CD4-positive, alpha-beta T cell treated with Interleukin-4 for 4 hours (primary cell): ENCODE measurements at places on chromosomes 13 and 19.

GRCh38 chr19:7063339-7063738, 4.9 kb upstream of the MBD3L3 start:
- DNase-seq, result no peak

DNA sequence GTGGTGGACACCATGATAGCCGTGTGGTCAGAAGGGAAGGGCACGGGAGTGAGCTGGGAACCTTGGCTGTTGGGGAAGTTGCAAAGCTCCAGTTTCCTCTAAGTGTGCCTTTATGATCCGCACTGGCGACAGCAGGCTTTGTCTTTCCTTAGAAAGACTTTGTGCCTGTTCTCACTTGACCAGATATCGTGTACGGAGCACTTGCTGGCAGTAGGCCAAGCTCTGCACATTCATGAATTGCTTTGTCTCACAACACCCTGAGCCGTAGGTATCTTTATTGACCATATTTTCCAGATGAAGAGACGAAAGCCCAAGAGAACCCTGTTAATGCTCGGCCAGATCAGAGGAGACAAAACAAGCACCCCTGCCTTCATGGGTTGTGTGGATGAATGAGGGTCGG, 15.1 kb downstream of the CUL4A start:
- DNase-seq, result no peak

DNA sequence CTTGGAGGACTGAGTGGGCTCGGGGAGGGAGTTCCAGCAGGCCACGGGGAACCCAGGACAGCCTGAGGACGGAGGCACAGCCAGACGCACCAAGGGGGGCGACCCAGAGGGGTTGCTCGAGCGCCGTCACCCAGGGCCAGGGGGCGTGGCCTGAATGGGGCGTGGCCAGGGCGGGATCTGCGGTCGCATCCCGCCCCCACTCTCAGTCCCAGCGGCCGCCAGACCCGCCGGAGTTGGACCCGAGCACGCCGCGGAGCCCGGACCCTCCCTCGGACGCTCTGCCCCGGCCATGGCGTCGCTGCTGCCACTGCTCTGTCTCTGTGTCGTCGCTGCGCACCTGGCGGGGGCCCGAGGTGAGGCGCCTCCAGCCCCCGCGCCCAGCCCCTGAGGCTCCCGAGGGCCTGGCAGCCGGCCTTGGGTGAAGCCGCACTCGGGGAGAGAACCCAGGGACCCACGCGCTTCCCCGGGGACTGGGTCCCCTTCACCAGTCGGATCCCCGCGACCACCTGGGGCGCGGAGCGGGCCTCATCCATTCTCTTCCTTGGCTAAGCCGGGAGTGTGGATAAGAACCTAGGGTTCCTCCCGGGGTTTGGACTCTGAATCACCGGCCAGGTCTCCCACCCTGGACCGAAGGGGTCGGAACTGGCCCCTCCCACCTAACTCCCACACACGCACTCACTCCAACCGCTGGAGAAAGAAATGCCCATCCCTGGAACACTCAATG, at the start of gene CILP2:
Gene CILP2 (plus strand): TSS at position 205 of the 724 bp plus-strand sequence. CDS start 85 bp downstream, at position 290.
- DNase-seq, result no peak

DNA sequence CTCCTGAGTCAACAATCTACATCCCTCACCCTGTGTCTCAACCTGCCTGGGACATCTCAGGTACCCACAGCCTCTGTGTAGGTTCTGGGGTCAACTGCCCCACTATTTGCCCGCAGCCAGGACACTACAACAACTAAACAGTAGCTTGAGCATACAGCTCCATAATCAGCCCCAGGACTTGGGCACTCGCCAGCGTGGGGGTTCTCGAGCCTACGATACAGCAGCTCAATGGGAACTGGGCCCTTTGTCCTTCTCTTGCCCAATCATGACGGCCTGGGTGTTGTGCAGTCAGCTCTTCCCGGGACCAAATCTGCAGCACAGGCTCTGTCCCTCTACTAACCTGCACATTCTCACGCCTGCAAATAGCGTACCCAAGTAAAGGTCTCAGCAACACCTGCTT, 1.3 kb downstream of the ZNF180 start:
- no peak for DNase-seq

GRCh38 chr13:26971990-26972887, 199.4 kb downstream of the USP12 start:
- peak; percentile 4 for DNase-seq

DNA sequence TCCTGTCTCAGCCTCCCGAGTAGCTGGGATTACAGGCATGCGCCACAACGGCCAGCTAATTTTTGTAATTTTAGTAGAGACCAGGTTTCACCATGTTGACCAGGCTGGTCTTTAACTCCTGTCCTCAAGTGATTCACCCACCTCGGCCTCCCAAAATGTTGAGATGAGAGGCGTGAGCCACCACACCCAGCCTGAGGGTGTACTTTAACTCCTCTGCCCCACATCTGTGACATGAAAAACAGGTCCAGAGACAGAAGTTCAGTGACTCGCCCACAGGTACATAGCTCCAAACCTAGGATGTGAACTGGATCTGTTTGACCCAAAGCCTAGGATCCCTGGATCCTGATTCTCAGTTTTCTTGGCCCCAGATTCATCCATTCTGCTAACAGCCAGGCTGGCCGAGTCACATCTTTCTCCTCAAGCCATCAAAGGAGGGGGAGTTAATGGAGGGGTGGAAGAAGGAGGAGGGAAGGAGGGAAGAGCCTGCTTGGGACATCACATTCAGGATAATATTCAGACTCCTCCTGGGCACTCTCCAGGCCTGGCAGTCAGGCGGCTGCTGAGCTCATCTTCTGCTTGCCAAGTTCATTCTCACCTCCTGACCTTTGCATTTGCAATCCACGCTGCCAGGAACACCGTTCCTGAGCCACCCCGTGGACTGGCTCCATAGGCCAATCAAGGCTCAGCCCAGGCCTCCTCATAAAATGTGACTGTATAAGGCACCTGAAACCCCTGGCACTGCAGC, 3.1 kb downstream of the SPC24 start:
- DNase-seq, result no peak

DNA sequence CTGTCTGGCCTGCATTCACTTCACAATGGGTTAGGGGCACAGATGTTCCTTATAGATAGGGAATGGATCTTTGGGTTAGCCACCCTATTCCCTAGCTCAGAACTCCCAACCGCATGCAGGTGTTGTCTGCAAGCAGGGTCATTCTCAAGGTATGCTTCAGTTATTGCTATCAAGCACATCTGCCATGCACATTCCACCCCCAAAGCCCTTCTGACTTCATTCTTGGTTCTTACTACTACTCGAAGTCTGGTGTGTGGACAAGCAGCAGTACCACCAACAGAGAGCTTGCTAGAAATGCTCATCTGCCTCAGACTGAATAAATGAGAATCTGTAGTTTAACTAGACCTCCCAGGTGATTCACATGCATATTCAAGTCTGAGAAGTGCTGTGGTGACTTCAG, 31.3 kb downstream of the SERPINE3 start:
- no peak for DNase-seq

DNA sequence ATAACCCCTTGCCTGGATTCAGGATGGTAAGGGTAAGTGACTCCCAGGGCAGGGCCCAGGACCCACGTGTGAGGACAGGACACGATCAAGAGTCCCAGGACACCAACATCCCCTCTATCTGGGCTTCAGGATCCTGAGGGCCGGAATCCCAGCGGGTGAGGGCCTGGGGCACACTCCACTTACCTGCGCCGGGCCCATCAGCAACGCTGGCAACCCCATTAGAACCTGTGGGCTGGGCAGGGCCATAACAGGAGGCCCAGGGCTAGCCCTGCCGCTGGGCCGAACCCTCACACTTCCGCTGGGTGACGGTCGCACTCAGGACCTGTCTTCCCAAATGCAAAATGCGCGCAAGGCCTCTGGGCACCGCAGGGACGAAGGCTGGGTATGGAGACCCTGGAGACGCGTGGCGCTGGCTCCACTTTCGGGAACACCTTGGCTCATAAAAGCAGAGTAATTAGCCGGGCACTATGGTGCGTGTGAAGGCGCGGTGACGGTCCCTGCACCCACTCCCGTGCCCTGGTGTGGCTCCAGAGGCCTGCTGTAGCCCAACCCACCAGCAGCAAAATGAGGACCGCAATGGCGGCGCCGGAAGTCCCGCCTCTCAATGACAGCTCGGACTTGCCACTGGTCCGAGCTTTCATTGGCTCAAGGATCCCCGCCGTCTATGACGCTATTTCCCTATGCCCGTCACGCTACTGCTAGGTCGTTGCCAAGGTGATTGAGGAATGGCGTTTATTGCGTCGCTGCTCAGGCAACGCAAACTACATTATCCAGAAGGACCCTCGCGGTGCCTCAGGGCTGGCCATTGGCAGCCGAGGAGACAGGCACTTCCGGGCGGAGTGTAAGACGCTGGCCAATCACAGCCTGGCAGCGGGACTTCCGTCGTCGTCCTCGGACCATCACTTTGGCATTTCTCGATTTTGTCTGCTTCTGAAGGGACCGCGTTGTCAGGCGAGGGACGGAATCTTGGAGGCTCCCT, at the start of gene ZNF132:
Gene ZNF132 (minus strand): TSS at position 578 of the 979 bp plus-strand sequence. CDS start 332 bp downstream, at position 246.
- peak; percentile 99 for DNase-seq

DNA sequence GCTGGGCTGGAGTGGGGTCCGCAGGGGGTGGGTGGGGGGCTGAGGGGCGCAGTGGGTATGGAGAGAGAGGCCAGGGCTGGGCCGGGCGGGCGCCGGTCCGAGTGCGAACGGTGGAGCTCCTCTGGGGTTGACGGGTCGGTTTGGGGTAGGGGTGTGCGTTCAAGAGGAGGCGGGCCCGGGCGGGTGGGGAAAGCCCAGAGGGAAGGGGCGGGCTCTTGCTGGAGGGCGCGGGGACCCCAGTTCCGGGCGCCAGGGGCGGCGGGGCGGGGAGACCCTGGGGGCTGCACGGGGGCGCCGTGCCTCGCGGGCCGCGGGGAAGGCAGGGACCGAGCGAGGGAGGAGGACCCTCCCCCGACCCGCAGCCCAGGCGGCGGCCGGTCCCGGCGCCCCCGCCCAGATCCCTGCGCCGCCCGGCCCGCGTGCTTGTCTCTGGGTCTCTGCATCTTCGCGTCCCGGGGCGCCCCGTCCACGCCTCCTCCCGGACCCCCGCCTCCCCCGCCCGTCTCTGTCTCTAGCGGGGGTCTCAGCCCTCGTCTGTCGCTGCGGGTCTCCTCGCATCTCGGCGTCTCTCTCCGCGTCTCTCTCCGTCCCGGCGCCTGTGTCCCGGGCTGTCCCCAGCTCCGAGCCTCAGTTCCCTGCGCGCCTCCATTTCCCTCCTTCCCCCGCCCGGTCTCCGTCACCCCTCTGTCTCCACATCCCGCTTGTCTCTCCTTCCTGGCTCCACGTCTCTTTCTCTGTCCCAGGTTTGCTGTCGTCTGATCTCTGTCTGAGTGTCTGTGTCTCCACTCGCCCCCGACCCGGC, 8.3 kb upstream of the SHISA7 start:
- no peak for DNase-seq

- DNase-seq, result no peak
Observed at GRCh38 chr19:46472592-46472991, 1.2 kb upstream of the PNMA8A start.

GRCh38 chr19:11446652-11447301, 11.3 kb downstream of the PRKCSH start:
- DNase-seq, result no peak

GRCh38 chr13:40017662-40018262, 362.3 kb downstream of the COG6 start:
- DNase-seq, result no peak

GRCh38 chr19:16005925-16006324, 57.1 kb downstream of the OR10H4 start:
- DNase-seq, result no peak

GRCh38 chr19:32388393-32388855, 17.1 kb upstream of the DPY19L3 start:
- no peak for DNase-seq

DNA sequence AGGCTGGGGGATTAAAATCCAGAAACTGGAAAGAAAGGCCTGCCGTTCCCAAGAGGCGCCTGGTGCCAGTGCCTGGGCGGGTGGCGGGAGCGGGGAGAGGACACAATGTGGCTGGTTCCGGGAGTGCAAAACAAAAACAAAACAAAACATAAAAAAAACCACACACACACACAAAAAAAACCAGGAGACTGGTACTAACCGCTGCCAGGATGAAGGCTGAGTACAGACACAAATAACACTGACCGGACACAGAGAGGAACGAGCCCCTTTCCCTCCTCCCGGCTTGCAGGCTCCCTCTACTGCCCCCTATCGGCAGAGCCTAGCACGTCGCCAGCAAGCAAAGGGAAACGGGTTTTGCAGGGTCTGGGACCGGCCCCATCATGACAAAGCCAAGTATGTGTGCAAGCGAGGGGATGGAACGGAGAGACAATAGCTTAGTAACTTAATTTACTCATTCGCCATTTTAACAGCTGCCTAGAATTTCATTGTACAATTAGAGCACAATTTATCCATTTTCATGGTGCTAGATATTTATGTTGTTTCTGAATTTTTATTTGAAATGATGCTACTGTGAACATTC, 17.9 kb upstream of the ZDHHC20 start:
- DNase-seq, result peak; percentile 75

DNA sequence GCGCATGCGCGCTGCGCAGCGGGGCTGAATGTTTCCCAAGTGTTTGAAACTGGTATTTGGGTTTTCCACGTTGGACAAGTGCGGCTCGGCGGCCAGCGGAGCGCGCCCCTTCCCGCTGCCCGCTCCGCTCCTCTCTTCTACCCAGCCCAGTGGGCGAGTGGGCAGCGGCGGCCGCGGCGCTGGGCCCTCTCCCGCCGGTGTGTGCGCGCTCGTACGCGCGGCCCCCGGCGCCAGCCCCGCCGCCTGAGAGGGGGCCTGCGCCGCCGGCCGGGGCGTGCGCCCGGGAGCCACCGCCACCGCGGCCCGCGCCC, at the start of gene ING1:
Gene ING1 (plus strand): TSS at position 59 of the 311 bp plus-strand sequence. CDS start 450 bp downstream, outside the sequence.
- no peak for DNase-seq

DNA sequence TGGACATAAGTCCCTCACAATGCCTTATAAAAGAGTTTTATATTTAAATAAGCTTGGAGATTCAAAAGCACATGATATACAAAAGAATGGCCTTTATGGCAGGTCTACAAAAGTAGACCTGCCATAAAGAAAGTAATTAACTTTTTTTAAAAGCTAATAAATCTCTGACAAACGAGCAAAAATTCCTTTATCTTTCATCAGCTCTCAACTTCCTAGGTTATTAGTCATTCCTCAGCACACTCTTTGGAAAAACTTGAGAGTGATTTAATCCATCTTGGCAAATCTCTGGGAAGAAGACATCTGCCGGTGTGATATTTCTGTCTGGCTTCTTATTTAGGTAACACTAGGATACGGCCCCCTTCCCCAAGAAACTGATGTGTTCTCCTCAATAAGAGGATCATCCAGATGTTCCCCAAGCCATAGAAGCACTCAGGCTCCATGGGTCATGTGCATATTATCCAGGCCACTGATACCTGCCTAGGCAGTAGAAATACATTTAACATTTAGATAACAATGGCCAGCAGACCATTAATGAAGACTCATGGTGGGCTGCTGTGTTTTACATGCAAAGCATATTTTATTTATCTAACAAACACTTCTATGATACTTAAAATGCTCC, 372.7 kb downstream of the LIG4 start:
- no peak for DNase-seq
